ENCODE measurements at places on chromosomes 2 and 18.

GRCh38 chr2:160652236-160652635, 158.6 kb upstream of the RBMS1 start:
- no peaks in the 10 kb centered on the region for H3K36me3 ChIP-seq
- no peaks in the 10 kb centered on the region for H3K27me3 ChIP-seq

DNA sequence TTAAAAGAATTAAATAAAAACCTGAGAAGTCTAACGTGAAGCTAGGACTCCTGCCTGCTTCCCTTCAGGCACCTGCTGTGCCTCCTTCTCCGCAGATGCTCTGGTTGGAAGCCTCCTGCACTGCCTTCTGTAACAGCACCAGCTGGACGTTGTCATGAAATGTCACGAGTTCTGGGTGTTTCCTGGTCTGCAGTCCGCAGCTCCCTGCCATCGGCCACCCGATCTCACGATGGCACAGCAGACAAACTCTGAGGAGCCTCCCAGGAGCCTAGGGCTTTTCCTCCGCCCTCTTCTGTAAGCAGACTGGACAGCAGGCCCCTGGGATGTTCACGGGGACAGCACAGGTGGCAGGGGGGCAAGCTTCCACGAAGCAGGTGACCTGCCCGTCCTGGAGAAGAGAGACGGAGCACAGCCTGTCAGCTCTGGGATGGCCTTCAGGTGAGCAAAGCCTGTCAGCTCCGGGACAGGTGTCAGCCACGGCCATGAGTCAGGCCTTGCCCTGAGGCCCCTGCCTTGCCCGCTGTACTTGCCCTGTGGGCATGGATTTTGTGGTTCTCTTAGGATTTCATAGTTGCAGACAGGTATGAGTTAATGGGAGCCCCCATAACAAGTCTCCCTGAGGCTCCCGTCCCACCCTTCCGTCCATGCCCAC, 110.3 kb downstream of the PXDN start:
- H3K36me3 ChIP-seq, result no peaks in the 10 kb centered on the region
- DNase-seq, result no peak
- H3K4me3 ChIP-seq, result no peak overlapping the region
- peaks cover 15% of the 10 kb centered on the region for H3K4me1 ChIP-seq

DNA sequence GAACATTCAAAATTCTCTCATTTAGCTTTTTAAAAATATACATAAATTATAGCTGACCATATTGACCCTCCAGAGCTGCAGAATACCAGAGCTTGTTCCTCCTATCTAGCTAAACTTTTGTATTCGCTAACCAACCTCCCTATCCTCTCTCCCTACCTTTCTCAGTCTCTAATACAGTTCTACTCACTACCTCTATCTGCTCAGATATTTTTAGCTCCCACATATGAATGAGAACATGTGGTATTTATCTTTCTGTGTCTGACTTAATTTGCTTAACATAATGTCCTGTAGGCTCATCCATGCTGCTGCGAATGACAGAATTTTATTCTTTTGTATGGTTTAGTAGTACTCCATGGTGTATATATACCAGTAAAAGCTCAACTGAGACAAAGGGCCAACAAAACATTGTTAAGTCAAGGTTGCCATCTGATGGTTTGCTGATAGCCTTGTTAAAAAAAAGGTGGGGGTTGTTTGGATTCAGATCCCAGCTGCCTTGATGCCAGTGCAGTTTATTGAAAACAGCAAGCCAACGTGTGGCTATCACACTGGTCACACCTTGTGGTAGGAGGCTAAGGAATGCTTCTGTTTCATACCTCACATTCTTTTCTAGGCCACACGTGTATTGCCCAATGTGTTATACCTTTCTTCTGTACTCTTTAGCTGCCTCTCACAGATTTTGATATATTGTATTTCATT, 101.5 kb downstream of the VWA3B start:
- H3K36me3 ChIP-seq, result no peaks in the 10 kb centered on the region
- no peak overlapping the region for H3K4me3 ChIP-seq
- H3K4me1 ChIP-seq, result no peaks in the 10 kb centered on the region
- no peak for DNase-seq
- H3K27me3 ChIP-seq, result no peaks in the 10 kb centered on the region
- H3K27ac ChIP-seq, result no peak overlapping the region

GRCh38 chr2:172106108-172106961, 3.6 kb upstream of the DLX2 start:
- H3K4me1 ChIP-seq, result peaks cover 7% of the 10 kb centered on the region
- H3K27me3 ChIP-seq, result peaks cover 34% of the 10 kb centered on the region
- H3K4me3 ChIP-seq, result no peak overlapping the region
- no peak overlapping the region for H3K27ac ChIP-seq

- peak; percentile 48 for DNase-seq
- no peaks in the 10 kb centered on the region for H3K36me3 ChIP-seq
- H3K4me3 ChIP-seq, result peak overlapping the region; percentile 87
- H3K27me3 ChIP-seq, result no peaks in the 10 kb centered on the region
- H3K4me1 ChIP-seq, result no peaks in the 10 kb centered on the region
Observed at GRCh38 chr18:2656237-2656980, 883 bp downstream of the SMCHD1 start.

GRCh38 chr2:130835766-130836015, 1.0 kb upstream of the ARHGEF4 start:
- H3K36me3 ChIP-seq, result no peaks in the 10 kb centered on the region
- no peak overlapping the region for H3K4me3 ChIP-seq
- H3K27me3 ChIP-seq, result no peaks in the 10 kb centered on the region
- H3K27ac ChIP-seq, result no peak overlapping the region
- DNase-seq, result no peak

DNA sequence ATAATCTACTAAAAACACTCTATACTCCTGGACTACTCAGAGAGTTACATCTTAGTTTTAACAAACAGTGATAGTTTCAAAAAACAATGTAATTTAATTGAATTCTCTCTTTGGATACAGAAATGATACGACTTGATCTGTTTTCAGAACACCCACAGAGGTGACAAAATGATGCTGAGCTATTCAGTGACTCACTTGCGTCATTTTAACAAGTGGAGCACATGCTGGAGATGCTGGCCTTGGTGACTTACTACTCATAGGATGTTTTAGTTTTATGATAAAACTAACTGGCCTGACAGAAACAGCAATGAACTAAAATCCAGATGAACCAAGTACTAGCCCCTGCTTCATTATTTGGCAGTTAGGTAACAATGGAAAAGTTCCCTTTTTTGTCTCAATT, 101.3 kb upstream of the ITGB6 start:
- H3K4me1 ChIP-seq, result no peaks in the 10 kb centered on the region
- no peak for DNase-seq
- H3K4me3 ChIP-seq, result no peak overlapping the region

DNA sequence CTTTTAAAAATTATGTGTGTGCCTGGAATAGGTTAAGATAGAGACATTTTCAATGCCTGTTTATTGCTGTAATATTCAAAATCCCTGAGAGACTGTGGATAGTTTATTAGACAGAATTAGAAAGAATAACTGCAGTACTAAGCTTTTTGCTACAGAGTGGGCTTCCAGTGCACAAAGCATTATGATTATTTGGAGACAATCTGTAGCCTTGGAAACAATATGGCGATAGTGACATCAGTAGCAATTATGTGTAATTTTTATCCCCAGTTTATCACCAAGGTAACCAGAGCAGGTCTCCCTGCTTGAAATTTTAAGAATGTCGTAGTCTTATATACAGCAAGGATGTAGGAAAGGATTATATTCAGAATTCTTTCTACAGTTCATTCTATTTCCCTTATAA, 100.0 kb downstream of the MYO3B start:
- no peak overlapping the region for H3K27ac ChIP-seq
- no peak overlapping the region for H3K4me3 ChIP-seq
- DNase-seq, result no peak
- H3K27me3 ChIP-seq, result no peaks in the 10 kb centered on the region
- H3K4me1 ChIP-seq, result no peaks in the 10 kb centered on the region
- H3K36me3 ChIP-seq, result no peaks in the 10 kb centered on the region

Measured in prostate gland (tissue), 2 donors.